ENCODE measurements at places on chromosomes 16 and 17. TPM values are rescaled to one million over a fixed set of nuclear protein-coding genes. Genes with fewer than 3 reads are reported as not detected.

DNA sequence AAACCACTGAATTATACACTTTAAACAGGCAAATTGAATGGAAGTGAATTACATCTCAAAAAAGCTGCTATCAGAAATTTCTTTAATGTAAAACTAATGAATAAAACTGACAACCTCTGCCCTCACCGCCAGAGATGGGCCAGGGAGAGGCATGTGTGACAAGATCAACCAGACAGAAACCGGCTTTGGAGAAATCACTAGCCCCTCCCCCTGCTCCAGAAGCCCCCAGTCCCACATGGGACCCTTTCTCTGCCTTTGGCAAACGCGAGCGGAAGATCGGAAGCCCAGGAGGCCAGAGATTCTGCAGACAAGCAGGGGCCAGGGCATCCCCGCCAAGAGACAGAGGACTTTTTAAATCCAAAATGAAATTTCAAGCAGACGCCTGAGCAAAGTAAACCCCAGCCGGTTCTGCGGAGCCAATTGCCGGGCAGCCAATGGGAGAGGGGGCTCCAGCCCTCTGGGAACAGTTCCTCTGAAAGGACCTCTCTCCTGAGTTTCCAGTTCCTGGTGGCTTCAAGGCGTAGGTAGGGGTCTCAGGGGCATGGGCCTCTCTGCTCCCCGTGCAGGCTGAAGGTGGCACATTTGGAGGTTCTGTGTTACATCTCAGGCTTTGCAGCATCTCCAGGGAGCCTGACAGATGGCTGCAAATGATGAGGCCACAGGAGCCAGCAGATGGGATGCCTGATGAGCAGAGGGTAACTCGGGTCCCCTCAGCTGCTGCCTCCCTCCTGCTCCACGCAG, 118.1 kb downstream of the GSG1L start:
- DNase-seq: no peak

- DNase-seq: no peak
Measured at GRCh38 chr16:62046801-62047200, 10.6 kb upstream of the CDH8 start.

GRCh38 chr17:79395066-79395465, 215.8 kb downstream of the RBFOX3 start:
- DNase-seq: no peak

GRCh38 chr16:73159296-73159695, 111.4 kb upstream of the ZFHX3 start:
- DNase-seq: no peak

- DNase-seq: no peak
Measured at GRCh38 chr16:75742424-75743047, 16.2 kb upstream of the CPHXL start.

SUZ12 gene
- total RNA-seq: 31.5 TPM

CLTC gene
- total RNA-seq: 127 TPM

CAVIN1 gene
- 0.11 TPM for total RNA-seq

All from natural killer cell (primary cell).